Activated CD4-positive, alpha-beta T cell treated with anti-CD3 and anti-CD28 coated beads for 24 hours (primary cell): ENCODE measurements at places on chromosomes 7 and 10.

DNA sequence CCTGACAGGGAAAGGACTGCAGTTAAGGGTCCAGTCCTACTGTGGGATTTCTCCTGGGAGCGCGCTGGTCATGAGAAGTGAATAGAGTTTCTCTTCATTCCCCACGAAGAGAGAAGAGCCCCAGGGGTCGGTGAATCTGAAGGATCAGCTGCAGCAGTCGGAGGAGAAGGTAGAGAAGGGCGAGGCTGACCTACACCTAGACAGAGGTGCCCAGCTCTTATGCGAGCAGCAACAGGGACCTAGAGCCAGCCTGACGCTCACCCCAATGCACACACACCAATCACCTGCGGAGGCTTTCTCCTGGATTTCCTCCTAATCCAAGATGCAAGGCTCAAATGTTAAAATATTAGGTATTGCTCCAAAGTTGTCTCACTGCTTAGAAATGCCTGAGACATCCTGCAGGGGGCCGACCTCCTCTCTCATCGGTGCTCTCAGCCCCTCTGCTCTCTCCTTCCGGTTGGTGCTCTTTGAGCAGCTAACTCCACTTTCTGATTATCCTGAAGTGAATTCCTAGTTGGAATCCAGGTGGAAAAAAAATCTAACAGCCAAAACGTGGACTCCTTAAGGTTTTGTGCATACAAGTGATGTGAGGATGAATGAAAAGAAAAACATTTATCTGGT is 176.4 kb downstream of the AHR start:
- DNase-seq: no peak

GRCh38 chr7:41275255-41275654 is 427.6 kb downstream of the INHBA start:
- DNase-seq: no peak

GRCh38 chr7:39898867-39899266 is 51.2 kb upstream of the CDK13 start:
- DNase-seq: no peak

DNA sequence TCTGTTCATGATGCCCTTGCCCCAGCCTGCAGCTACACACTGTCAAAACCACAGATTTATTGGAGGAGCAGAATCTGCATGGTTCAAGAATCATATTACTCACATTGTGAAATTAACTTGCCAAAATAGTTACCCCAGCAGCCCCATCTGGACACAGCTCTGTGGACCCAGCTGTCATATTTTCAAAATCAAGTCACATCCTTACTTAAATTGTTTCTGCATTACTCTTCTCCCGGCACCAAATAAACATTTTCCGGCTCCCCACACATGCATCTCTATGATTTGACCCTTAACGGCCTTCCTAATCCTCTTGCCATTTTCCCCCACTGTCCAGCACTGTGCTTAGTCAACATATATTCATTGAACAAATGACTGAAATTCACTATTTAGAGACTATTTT is 43.8 kb upstream of the GPR26 start:
- no peak for DNase-seq

GRCh38 chr10:132815168-132815857 is 29.4 kb upstream of the NKX6-2 start:
- DNase-seq: no peak
